ENCODE measurements at places on chromosomes 1 and 21.
A peak's percentile ranks its signal among the peaks of the same experiment; 100 is the strongest.

DNA sequence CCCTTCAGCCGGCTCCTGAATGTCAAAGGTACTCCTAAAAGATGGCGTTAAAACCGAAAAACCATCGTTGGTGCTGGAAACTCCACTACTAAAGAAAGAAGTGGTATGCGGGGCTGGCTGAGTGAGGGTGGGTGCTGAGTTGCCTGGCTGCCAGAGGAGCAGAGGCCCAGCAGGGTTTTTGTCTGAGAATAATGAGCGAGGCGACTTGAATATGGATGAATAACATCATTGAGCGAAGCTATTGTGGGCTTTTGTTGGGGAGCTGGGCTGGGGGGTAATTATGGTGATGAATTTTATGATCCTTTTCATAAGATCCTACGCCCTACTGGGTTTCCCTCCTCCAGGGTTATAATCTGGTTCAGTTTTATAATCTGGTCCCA is 2.0 kb downstream of the PDPN start:
- no peak for DNase-seq

- DNase-seq = no peak
These were observed 170.4 kb downstream of the ACTL8 start for GRCh38 chr1:17925290-17926237.

GRCh38 chr1:230744382-230744781 is 2.8 kb upstream of the CAPN9 start:
- no peak for DNase-seq

DNA sequence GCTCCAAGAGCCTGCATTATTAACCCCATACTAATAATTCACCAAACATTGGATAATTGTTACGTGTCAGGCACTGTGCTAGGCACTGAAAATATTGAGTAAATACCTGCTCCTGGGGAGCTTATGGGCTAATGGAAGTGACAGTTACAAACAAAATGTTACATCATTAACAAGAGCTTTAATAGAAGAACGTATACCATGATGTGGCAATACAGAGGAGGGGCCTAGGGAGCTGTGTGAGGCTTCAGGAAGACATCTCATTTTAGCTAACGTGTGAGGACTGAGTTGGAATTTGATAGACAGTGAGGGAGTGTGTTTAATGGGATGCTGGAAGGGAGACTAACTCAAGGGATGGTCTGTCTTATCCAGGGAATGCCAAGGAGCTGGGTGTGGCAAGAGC is 16.5 kb upstream of the TSPAN2 start:
- DNase-seq = no peak

DNA sequence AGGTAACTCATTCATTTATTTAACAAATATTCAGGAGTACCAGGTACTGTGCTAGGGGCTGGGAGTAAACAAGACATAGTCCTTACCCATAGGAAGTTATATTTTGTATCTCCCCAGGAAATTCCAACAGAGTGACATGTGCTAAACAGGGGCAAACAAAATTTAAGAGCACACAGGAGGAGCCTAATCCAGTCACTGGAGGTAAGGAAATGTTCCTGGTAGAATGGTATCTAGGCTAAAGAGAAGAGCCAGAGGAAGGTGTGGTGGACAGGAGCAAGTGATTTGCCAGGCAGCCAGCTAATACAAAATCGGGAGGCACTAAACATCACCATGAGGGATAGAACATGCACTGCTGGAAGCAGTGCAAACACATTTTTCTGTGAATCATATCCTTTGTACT is 10.4 kb downstream of the TEX38 start:
- DNase-seq = no peak

DNA sequence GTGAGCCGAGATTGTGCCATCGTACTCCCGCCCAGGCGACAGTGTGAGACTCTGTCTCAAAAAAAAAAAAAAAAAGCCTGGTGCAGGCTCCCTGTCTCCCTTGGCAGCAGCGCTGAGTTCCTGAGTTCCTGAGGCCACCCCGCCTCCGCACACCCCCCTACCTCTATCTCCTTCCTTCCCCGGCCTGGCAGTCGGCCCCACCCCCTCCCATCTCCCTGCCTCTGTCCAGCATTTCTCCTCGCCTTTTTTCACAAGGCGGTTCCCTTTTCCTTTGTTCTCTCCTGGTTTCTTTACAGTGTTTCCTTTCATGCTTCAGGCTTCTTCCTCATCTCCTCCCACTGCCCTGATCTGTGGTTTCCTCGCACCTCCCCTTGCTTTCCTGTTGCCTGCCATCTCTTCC is 2.7 kb downstream of the RORC start:
- DNase-seq = no peak

DNA sequence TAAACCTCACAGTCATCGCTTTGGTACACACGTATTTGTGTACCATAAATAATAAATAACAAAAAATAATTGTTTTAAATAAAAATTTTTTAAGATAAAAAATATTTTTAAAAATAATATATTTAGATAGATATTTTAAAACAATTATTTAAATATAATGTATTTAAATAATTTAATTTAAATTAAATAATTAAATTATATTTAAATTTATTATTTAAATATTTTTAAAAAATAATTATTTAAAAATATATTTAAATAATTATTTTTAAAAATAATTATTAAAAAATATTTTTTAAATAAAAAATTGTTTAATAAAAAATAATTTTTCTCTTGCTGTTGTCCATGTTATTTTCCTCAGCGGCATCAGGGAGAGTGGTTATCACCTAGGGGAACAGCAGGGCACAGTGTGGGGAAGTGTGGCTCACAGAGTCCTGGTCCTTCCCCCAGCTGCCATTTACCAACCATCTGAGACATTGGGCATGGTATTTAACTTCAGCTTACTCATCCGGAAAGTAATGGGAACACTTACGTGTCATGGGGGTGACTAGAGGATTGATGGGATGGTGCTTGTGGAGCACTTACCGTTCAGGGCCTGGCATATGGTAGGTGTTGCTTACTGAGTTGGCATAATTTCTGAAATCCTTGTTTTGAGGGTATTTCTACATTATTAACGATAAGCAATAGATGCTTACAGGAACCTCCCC is 92.9 kb upstream of the TSPAN2 start:
- DNase-seq = no peak

DNA sequence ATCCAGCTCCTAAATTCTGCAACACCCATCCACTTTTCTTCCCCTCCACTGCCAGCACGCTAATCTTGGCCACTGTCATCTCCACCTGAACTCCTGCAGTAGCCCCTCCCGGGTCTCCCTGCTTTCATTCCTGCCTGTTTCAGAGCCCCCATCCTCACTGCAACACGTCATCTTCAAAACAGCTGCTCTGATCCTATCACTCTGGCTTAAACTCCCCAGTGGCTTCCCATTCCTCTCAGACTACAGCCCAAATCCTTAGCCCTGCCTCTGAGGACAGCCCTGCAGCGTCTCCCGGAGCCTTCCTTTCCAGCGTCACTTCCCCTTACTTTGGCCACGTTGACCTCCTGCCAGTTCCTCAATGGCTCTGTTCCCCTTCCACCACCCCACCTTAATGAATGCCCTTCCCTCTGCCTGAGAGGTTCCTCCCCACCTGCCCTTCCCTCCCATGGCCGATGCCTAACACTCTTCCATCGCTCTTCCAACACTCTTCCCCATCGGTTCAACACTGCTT is 22.9 kb upstream of the IFNAR2 start:
- DNase-seq = no peak

- peak; percentile 47 for DNase-seq
These were observed 787 bp downstream of the PTGFR start for GRCh38 chr1:78491451-78492071.

DNA sequence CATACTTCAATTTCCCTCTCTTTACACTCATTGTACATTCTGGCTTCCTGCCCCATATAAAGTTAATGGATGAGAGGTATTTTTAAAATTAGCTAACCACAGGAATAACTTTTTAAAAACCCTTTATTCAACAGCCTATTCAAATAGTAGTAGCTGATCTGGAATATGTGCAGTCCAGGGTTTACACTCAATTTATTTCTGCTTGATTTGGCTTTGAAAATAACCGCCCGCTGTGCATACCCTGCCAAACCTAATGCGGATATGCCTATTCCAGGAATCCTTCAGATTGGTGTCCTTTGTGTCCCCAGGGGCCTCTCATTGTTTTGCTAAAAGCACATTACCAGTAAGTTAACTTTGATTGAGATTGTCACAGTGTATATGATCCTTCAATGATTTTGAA is 1686.2 kb downstream of the PLA2G4A start:
- DNase-seq = no peak

- DNase-seq = no peak
These were observed 145.9 kb downstream of the PGBD5 start for GRCh38 chr1:230280054-230280795.

GRCh38 chr21:16004086-16004485 is 274.3 kb downstream of the USP25 start:
- DNase-seq = no peak

- DNase-seq = no peak
These were observed 101.8 kb downstream of the ST3GAL3 start for GRCh38 chr1:43809097-43809673.

- no peak for DNase-seq
These were observed 334.3 kb downstream of the TGFB2 start for GRCh38 chr1:218679391-218679790.

DNA sequence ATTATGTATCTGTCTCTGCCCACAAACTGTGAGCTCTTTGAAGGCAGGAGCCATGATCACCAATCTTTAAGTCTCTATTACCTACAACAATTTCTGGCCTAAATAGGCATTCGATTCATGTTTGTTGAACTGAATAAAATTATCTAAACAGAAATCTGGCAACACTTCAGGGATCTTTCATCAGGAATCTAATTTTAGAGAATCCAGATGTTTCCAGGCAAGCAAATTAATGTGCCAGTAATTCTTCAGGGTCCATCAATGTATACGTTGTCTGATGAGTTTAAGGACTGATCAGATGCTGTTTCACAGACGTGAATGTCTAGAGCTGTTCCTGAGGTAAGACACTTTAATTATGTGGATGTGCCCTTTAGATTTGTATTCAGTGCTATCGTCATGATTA is 524.4 kb downstream of the PTPRC start:
- no peak for DNase-seq

DNA sequence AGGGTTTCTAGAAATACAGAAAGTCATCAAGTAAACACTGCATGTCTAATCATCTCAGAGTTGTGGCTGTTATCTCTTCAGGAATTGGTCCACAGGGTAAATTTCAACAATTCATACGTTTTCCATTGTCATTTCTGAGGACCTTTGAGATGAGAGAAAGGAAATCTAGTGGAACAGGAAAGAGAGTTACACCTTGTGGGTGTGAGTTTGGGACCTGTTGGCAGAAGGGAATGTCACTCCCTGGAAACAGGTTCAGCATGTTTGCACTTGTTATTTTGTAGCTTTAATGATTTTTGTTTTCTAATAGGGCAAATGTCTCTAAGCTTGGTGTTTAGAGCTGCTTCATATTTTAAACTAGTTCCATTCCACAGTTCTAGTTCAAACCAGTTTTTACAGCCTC is 5.6 kb downstream of the TMEM167B start:
- no peak for DNase-seq

DNA sequence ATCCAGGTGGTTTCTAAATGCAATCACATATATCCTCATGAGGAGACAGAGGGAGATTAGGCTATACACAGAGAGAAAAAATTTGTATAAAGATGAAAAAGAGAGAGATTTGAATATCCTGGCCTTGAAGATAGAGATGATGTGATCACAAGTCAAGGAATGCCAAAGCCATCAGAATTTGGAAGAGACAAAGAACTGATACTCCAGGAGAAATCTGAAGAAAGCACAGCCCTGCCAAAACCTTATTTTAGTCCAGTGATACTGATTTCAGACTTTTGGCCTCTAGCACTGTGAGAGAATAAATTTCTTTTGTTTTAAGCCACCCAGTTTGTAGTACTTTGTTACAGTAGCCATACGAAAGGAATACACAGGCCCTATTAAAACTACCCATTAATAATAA is 33.4 kb downstream of the DOCK7 start:
- DNase-seq = no peak

- no peak for DNase-seq
These were observed 53.7 kb downstream of the ZBTB8A start for GRCh38 chr1:32592943-32593342.

GRCh38 chr1:148362626-148363438 is 120.3 kb downstream of the PPIAL4G start:
- no peak for DNase-seq

GRCh38 chr1:112146201-112146715 is 156.8 kb upstream of the KCND3 start:
- no peak for DNase-seq

GRCh38 chr21:34813266-34813894 is 144.6 kb downstream of the CLIC6 start:
- no peak for DNase-seq

- DNase-seq = no peak
These were observed 3.0 kb downstream of the SWT1 start for GRCh38 chr1:185159966-185160365.

DNA sequence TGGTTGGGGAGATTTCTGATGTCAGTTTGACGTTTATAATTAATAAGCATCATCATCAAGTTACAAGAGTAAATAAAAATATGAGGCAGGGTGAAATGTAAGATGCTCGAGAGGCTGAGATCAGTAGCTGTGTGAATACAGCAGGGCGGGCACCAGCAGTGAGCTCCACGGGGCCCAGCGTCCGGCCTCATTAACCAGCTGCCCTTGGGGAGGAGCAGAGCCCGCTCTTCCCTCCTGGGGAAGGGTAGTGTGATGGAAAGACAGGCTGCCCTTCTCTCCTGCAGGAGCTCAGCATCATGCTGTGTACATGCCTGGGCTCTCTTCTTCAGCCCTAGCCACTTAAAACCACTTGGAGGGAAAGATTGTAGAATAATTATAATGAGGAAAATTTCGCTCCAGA is 23.4 kb downstream of the PDE9A start:
- no peak for DNase-seq

DNA sequence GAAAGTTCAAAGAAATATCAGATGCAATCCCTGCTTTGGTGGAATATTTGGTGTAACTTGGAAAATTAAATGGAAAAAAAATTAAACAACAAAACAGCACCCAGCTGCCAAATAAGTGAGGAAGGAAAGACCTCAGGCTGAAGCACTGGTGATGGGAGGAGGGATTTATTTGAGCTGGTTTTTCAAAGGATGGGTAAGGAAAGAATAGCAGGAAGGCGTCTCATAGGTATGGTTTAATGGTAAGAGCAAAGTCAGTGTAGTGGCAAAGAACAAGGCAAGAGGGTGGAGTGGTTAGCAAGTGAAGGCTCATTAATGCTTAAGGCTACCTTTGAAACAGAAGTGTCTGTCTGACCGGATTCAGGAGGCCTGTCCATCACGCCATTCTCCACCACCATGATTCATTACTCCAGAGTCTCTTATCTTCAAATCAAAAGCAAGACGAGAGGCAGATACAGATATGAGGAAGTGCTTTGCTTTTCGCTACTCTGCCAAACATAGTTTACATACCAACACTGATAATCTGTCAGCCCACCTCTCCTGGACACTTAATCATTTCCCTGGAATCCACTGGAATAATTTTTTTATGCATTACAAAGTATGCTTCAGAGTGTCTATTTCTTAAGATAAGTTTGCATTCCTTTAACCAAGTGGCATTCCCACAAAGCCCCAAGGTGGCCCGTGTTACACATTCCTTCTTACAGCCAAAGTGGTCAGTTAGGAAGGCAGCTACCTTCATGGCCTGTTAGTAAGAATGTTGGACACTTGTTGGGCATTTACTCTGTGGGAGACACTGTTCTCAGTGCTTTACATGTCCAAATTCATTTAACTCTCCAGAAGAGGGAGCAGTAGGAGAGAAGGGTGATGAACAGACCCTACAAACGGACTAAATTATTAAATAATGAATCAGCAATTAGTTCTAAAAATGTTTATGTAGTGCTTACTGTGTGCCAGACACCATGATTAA is 146.6 kb downstream of the ROR1 start:
- DNase-seq = no peak
